ENCODE measurements at places on chromosomes 1 and 21. TPM values are rescaled to one million over a fixed set of nuclear protein-coding genes. Genes with fewer than 3 reads are reported as not detected.

GRCh38 chr1:91548376-91549040 lies 47.9 kb downstream of the CDC7 start:
- no peak for DNase-seq

SPRR4 gene
- not detected for total RNA-seq

- DNase-seq, result no peak
Measured at GRCh38 chr21:17343055-17343454, 169.8 kb upstream of the CXADR start.

CNN3 gene
- total RNA-seq, result 250 TPM

GRCh38 chr1:117092594-117092993 lies 29.0 kb downstream of the TRIM45 start:
- DNase-seq, result no peak

CFAP141 gene
- not detected for total RNA-seq

KIAA0040 gene
- 0.75 TPM for total RNA-seq

Data from chondrocyte (in vitro differentiated cells).